Stimulated activated CD8-positive, alpha-beta memory T cell treated with anti-CD3 and anti-CD28 coated beads, Interleukin-4, amount 100 ng/mL, for 1 hour (primary cell): ENCODE measurements at places on chromosomes 3 and 15.

DNA sequence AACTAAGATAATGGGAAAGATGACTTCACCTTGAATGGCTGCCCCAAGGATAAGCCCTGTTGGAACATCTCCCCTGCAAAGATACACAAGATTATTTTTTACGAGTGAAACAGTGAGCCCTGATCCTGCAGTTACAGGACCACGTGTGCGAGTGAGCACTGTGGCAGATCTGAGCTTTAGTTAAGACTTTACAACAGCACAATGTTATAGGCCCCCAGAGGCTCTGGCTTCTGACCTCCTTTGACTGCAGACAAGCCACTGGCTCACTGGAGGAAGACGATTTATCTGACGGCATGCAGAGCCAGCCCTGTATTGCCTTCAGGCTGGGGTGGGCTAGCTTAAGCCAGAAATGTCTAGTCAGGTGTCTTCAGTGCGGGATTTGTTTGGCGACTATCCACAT is 174.4 kb downstream of the ARRDC4 start:
- no peak for DNase-seq

GRCh38 chr15:23039917-23040281 is 530 bp upstream of the TUBGCP5 start:
- DNase-seq = no peak

- DNase-seq = no peak
Observed at GRCh38 chr3:64805978-64806377, 118.2 kb upstream of the ADAMTS9 start.

- DNase-seq = no peak
Observed at GRCh38 chr15:88874684-88875083, 20.7 kb downstream of the HAPLN3 start.

GRCh38 chr15:97931314-97931713 is 29.2 kb upstream of the ARRDC4 start:
- no peak for DNase-seq

GRCh38 chr15:82105451-82106215 is 59.8 kb upstream of the MEX3B start:
- no peak for DNase-seq

DNA sequence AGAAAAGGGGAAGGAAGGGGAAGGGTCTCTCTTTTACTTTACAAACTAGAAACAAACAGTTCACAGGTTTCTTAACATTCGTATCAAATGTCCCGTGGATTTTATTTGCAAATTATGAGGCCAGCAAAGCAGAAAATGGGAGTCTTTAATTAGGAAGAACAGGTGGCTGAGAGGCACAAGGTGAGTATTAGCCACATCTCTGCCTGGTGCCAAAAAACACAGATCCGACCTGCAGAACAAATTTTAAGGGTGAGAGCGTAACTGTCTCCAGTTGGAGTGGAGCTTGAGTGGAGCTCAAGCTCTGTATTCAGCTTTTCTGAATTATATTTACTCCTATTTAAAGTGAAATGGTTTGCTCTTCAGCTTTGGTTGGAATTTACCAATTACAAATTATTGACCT is 1004.9 kb downstream of the FHIT start:
- no peak for DNase-seq

DNA sequence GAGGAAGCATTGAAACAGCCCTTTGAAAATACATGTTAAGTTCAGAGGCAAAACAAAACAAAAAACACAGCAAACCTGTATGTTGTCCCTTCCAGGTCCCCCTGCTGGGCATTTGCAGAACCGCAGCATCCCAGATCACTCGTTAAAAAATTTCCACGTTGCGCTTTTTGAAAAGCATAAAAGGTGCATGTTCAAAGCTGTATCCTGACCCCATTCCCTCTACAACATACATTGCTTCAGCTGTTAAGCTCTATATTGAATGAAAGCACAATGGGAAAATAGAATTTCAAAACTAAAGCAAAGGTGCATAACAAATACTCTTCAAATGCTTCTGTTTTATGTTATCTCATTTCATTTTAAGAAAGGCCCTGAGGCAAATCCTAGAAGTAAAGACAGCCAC is 328.3 kb downstream of the THSD4 start:
- no peak for DNase-seq

DNA sequence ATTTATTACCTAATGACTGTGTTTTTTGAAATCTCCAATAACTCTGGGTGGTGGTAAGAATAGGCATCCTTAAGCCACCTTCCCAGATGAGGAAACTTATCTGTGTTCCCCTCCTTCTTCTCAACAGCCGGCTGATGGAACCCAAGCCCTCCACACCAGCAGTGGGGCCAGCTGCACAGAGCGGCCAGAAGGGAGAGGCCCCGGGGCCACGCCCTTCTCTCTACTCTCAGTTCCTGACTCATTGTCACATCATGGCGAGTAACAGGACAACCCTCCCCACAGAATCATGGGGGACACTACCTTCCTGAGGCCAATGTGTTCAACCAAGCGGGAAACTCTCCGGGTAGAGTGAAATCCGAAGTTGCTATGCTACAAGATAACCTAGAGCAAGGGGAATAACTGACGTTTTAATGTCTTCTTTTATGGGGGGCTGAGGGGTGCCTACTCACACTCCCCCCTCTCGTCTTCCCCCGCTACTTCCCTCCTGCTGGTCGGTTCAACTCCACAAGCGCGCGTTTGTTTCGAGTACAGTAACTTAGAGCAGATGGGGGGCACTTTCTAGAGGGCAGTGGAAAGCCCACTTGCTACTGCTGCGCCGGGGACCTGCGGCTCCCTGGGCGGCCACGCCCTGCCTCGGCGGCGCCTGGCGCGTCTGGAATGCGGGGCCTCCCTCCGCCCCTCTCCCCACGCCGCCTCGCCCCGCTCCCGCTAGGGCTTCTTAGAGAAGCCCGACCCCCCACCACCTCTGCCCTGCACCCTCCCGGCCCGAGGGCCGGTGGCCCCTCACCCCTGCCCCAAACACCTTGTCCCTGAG is 621 bp downstream of the ANXA2 start:
- peak; percentile 3 for DNase-seq

DNA sequence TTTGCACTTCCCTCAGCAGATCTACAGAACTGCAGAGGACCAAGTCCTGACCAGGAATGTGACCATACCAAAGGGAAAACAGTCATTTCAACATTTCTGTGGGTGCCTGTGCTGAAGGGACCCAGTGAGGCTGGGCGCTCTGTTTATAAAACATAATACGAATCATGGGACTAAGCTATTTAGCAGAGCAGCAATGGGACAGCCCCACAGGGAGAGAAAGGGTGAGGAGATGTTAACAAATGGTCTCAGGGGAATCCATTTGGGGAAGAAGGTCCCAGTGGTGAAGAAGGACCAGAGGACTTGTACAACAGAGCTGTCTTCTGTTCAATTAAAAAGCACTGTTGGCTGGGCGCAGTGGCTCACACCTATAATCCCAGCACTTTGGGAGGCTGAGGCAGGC is 1025.4 kb downstream of the FHIT start:
- DNase-seq = no peak

DNA sequence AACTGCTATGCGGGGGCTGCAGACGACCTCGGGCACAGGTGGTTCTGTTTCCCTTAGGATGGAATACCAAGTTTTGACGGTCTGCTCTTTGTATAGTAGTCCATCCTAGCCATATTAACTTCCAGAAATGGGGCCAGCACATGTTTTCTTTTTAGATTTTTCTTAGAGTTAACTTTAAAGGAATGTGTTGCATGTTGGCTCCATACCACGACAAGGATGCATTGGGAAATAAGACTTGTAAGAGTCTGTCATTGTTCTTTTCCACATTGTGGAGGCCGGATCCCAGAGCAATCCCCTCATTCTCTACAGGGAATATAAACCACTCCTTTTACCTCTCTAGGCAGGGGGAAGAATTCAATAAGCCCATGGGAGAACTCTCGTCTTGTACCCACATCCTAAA is 87.1 kb upstream of the PLSCR4 start:
- DNase-seq = no peak

DNA sequence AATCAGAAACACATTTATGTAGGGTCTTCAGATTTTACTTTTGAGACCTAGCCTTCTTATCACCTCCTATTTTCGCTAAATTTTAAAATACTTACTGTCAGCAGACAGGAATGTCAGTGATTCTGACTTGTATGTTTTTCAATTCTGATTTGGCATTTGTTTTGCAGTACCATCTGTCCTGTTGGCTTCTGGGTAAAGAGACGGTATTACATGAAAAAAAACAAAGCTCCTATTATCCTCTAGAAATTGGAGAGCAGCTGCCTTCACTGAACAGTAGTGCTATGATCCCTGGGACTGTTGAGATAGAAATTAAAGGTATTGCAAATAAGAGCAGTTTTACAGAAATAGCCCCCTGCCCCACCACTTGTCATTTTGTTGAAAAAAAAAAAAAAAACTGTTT is 8.4 kb downstream of the ARMC8 start:
- DNase-seq = no peak

- no peak for DNase-seq
Observed at GRCh38 chr3:59444294-59444671, 394.5 kb upstream of the CFAP20DC start.

- no peak for DNase-seq
Observed at GRCh38 chr3:45566196-45566595, 28.4 kb upstream of the LIMD1 start.

GRCh38 chr3:45623393-45623792 is 28.8 kb downstream of the LIMD1 start:
- no peak for DNase-seq

GRCh38 chr3:179750720-179751328 is 98.0 kb downstream of the USP13 start:
- DNase-seq = no peak

DNA sequence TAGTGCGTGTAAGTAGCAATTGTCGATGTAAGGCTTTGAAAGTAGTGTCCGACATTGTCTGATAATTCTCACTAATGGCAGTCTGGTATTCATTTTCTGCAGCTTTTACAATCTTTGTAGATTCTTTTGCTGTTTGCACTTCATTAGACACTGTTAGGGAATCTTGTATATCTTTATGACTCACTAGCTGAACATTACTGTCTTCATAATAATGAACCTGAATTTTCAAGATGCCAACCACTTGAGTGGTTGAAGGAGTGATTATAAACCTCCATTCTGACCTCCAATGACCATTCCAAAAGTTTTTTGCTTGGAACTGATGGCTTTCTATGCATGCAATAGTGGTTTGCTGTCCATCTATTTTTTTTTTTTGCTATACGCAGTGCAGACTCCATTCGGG is 76.4 kb upstream of the MFGE8 start:
- no peak for DNase-seq

DNA sequence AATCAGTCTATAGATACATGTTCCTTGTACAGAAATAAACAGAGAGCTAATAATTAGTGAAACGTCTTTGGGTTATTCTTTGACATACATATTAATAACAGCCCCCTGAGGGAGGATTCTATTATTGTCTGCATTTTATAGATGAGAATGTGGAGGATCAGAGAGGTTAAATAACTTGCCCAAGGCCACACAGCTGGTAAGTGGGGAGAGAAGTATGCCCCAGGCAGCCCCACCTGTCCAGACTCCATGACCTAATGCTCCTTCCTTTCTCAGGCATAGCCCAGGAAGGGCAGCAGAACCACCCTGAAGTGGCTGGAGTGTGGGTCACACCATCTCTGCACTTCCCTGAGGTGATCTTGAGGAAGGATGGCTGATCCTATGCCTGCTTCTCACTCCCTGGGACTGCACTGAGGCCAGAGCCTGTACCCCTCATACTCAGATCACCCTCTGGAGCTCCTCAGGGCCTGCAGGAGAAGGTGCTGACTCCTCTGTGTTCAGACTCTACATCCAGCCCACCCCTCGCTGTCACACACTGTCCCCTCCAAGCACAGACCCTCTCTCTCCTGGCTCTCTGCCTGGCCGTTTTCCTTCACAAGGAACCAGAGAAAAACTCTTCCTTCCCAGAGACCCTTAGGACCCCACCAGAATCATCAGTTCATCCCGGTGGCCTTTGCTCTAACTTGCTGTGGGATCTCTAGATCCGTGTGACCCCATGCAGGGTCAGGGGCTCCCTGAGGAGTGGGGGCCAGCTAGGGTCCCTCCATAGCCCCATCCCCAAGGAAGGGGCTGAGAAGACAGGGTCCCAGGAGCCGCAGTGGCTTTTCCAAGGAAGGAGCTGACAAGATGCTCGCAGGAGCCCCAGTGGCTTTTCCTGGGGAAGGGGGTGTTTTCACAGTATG is 4.4 kb upstream of the HHATL start:
- no peak for DNase-seq

GRCh38 chr15:46014532-46014931 is 379.7 kb downstream of the SQOR start:
- DNase-seq = no peak

DNA sequence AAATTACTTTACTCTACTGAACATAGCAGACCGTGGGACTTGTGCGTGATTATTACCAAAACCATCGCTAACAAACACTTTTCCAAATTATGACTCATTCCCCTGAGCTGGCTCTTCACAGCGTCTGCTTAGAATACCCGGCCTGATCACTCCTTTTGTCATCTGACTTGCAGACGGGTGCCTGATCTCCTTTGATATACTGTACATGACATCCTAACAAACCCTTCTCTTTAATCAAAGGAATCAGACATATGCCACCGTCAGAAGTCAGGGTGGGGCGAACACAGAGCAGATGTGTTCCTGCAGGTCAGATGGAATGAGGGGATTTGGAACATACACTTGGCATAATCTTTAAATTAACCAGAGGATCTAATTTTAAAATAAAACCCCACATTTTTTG is 48.5 kb upstream of the SH3GL3 start:
- DNase-seq = no peak

DNA sequence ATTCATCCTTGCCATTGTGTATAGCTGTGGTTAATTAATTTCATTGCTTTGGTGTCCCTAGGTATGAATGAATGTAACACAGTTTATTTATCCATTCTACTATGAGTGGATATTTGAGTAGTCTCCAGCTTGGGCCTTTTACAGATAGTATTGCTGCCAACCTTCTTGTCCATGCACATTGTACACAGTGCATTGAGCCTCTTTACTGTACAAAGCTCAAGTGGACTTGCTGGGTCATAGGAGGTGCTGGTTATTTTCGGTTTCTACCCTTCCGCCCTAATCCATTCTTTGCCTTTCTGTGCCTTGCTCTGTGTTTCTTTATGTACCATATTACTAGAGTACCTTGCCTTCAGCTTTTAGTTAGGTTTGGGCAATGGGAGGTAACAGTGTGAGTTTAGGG is 60.7 kb downstream of the DUT start:
- no peak for DNase-seq

- no peak for DNase-seq
Observed at GRCh38 chr3:141933421-141934300, 57.2 kb downstream of the ATP1B3 start.

- DNase-seq = peak; percentile 38
Observed at GRCh38 chr3:112642912-112643506, 2.1 kb upstream of the CCDC80 start.

GRCh38 chr15:75565062-75565970 is 13.8 kb downstream of the PTPN9 start:
- DNase-seq = no peak

GRCh38 chr15:69720536-69720935 is 267.9 kb downstream of the RPLP1 start:
- DNase-seq = no peak

DNA sequence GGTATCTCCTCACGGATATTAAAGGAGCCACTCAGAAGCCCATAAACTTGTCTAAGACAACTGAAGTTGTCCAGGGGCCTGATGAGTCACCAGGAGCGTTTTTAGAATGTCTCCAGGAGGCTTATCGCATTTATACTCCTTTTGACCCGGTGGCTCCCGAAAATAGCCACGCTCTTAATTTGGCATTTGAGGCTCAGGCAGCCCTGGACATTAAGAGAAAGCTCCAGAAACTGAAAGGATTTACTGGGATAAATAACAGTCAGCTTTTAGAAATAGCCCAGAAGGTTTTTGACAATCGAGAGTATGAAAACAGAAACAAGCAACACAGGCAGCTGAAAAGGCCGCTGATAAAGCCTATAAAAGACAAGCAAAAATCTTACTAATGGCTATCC is 4.1 kb downstream of the DET1 start:
- no peak for DNase-seq
